Stimulated activated CD4-positive, alpha-beta T cell treated with anti-CD3 and anti-CD28 coated beads, Interleukin-15, amount 100 ng/mL, for 48 hours (primary cell): ENCODE measurements at places on chromosomes 6 and 20.
A peak's percentile ranks its signal among the peaks of the same experiment; 100 is the strongest.

- DNase-seq, result no peak
Measured at GRCh38 chr20:46183768-46184167, 65.7 kb downstream of the CD40 start.

- DNase-seq, result no peak
Measured at GRCh38 chr6:98717988-98718387, 116.4 kb upstream of the POU3F2 start.

GRCh38 chr6:52022675-52023074, 64.7 kb downstream of the PKHD1 start:
- DNase-seq, result no peak

DNA sequence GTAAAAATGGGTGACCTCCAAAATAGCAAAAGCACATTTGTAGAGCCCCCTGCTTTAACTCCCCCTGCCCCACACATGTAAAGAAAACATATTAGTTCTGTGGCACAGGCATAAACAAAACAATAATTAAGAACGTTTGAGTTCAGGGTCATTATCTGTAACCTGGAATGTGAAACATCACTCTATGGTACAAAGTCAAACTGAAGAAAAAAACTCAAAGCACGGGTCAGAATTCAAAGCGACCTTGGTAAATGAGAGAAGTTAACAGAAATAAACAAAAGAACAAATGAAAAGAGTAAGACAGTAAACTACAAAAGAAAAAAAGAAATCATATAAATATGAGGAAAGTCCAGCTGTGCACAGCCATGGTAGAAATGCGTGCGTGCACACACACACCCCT, 67.5 kb downstream of the PKHD1 start:
- no peak for DNase-seq

DNA sequence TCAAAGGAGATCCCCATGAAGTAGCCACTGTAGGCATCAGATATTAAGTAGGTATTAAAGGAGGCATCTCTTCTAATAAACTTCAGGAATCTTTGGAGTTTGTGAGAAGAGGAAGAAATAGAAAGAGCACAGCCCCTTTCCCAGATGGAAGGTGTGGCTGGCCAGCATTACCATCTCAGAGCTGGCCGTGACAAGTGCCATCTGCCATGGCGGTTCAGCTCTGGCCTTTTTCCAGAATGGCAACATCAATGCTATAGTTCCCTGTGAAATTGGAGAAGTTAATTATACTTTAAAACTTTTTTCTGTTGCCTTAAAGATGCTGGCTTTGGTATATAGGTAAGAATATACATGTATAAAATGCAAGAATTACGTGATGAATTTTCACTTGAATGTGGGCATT, 51.9 kb upstream of the MCUR1 start:
- no peak for DNase-seq

GRCh38 chr20:18166950-18167349, 29.3 kb downstream of the KAT14 start:
- DNase-seq, result no peak

- DNase-seq, result no peak
Measured at GRCh38 chr6:168161371-168161750, 82.3 kb upstream of the FRMD1 start.

DNA sequence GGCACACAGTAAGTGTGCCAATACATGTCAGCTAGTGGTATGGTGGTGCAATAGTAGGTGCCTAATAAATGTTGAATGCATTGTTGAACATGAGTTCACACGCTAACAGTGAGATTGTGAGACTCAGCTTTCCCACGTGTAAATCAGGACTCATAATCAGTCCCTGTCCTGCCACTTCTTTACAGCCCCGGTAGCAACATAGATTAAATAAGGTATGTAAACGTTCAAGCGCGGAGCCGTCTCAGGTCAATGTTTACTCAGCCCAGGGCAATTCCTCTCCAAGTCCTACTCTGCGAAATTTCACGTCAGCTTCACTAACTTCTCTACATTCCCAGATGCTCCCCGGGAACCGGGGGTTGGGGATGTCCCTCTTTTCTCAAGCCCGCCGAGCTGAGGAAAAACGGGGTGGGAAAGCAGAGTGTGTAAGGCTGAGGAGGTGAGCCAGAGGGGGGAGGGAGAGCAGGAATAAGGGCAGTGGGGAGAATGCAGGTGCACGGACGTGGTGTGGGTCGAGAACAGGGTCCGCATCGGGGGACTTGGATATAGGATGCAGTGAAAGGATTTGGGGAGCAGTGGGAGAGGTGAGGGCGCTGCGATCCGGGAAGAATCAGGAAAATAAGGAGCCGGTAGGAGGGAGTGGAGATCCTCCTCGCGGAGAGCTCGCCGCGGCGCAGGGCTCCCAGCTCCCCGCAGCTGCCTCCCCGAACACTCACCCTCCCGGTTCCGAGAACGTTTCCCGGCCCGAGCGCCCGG, 544 bp upstream of the TP53INP2 start:
- no peak for DNase-seq

GRCh38 chr20:2838847-2839671, 1.4 kb downstream of the PCED1A start:
- no peak for DNase-seq

DNA sequence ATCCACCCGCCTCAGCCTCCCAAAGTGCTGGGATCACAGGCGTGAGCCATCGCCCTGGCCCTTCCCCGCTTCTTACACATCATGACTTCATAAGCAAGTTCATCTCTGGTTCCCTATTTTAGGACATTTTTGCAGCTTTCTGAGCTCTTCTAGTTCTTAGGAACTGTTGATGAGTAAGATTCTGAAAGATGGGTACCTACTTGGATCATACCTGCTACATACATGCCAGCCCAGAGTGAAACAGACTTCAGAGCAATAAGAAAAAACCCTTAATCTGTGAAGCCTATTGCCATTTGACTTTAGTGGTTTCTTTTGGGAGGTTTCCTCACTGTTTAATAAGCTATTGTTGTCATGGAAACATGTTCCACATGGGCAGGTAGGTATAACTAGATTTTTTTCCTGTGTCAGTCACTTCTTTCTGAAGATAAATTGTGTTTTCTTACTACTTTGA, 27.9 kb upstream of the TMEM217 start:
- peak; percentile 26 for DNase-seq

DNA sequence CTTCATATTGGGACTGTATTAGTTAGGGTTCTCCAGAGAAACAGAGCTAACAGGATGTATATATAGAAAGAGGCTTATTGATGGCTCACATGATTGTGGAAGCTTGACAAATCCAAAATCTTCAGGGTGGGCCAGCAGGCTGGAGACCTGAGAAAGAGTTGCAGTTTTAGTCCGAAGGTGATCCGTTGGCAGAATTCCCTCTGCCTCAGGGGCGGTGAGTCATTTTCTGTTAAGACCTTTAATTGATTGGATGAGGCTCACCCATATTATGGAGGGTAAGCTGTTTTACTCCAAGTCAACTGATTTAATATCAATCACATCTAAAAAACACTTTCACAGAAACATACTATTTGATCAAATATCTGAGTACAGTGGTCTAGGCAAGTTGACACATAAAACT, 113.6 kb downstream of the FLRT3 start:
- DNase-seq, result no peak

DNA sequence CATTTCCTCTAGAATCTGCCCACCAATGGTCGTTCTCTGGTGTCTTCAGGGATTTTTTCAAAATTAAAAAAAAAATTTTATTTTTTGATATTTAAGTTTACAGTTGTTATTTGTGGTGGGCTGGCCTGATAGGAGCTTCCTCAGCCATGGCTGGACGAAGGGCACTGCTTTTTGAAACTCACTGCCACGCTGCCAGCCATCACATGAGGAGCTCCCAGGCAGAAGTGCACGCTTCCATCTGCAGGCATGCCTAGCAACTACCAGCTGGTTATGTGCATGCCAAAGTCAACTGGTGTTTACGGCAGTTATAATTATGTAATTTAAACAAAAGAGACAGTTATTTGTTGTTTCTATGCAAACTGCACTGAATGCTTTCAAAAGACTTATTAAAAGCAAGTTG, 105.1 kb downstream of the IRF4 start:
- DNase-seq, result no peak

GRCh38 chr6:154821638-154822037, 88.4 kb downstream of the SCAF8 start:
- DNase-seq, result no peak

- no peak for DNase-seq
Measured at GRCh38 chr6:133551847-133552341, 310.7 kb downstream of the EYA4 start.

DNA sequence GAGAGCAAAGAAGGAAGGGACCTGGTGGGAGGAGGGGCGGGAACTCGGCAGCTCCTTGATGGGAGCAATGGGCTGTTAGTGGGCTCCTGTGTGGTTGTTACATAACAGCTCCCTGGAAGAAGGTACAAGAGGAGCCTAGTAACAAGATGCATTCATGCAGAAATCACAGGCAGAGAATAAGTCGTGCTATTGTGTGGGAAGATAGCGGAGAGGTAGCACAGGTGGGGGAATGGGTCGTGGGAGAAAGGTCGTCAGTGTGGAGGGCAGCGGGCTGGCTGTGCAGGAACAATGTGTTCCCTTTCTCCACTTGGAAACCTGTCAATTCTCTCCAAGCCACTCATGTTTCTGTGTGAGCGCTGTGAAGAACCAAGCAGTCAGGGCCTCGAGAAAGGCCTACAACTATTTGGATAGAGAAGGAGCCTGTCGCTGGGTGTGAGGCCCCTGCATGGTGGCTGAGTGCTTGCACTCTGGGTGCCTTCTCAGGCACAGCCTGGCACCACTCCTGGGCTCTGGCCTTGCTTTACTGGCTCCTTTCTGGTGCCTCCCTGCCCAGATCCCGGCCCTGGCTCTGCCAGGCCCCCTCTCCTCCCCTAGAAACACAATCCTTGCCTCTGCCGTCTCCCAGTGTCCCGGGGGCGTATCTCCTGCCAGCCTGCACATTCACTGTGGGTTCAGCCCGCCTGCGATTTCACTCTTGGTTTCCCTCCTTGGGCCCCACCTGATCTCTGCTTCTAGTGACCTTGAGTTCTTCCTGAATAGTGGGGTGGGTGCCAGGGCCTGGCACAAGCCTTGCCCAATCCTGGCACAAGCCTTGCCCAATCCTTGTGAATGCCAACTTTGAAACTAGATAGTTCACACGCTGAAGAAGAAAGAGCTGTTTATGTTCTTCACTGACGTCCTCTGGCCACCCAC, 7.4 kb upstream of the FGD2 start:
- no peak for DNase-seq

GRCh38 chr20:39775110-39775509, 813.0 kb downstream of the DHX35 start:
- no peak for DNase-seq

DNA sequence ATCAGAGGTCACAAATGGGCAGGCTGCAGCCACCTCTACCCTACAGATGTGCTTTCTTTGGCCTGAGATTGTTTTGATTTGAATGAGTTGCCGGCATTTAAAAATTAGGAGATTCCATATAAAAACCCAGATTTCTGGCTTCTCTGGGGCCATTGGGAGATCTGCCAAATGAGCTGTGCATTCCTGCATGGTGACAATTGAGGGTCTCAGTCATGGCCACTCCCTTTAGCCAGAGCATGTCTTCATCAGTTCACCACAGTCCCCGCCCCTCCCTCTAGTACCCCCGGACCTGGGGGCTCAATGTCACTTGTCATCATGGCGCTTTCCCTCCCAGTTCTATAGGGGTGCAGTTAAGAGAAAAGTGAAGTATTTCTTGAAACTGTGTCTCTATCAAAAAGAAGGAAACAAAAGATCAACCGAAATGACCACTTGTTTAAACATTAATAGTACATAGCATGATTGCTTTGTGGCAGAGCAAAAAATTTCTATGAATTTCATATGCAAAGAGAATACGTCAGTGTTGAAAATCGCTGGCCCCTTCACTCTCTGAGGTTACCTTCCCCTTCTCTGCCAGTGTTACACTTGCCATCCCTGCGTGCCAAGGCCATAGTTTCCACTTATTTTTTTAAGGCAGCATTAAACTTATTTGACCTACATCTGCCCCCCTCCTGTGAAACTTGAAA, 21.1 kb downstream of the EYA2 start:
- DNase-seq, result no peak

DNA sequence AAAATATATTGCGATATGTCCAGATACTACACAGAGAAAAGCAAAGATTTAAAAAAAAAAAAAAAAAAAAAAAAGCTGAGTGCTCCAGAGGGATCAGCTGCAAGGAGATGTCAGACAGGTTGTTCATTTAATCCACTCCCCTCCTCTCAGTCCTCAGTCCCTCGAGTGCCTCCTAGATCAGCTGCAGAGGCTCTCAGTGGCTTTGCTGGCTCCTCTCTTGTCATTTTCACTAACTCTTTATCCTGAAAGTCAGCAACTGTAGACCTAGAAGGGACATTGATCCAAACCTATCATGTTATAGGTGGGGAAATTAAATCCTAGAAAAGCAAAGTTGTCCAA, 61.6 kb downstream of the KIAA0319 start:
- no peak for DNase-seq
